Activated naive CD8-positive, alpha-beta T cell treated with anti-CD3 and anti-CD28 coated beads, Interleukin-2, amount 10 ng/mL, durations not matched to agents 7 days and 5 days (primary cell): ENCODE measurements at places on chromosomes 11 and 22.

DNA sequence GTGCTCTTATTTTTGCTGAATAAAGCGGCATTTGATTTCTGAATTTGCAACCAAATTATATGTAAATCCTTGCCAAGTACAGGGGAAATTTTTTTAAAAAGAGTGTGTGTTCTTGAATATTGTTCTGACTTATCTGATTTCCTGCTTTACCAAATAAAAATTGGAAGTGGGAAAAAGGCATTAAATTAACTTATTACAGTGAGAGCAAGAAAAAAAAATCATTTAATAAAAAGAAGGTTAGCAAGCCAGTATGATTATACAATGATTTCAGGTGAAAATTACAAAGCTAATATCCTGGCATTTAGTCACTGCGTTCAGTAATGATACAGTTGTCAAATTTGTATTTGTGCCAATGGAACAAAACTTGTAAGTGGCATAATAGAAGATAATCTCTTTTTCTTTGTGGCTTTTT is 82.1 kb upstream of the PPARA start:
- DNase-seq, result no peak
- H3K27me3 ChIP-seq, result no peaks in the 10 kb centered on the region
- H3K4me3 ChIP-seq, result no peak overlapping the region
- H3K27ac ChIP-seq, result no peak overlapping the region
- peaks cover 18% of the 10 kb centered on the region for H3K4me1 ChIP-seq

GRCh38 chr11:9601037-9601875 is 27.8 kb downstream of the WEE1 start:
- H3K4me3 ChIP-seq, result peak overlapping the region; percentile 74
- peaks cover 13% of the 10 kb centered on the region for H3K27me3 ChIP-seq
- DNase-seq, result peak; percentile 58
- H3K4me1 ChIP-seq, result peaks cover 28% of the 10 kb centered on the region

DNA sequence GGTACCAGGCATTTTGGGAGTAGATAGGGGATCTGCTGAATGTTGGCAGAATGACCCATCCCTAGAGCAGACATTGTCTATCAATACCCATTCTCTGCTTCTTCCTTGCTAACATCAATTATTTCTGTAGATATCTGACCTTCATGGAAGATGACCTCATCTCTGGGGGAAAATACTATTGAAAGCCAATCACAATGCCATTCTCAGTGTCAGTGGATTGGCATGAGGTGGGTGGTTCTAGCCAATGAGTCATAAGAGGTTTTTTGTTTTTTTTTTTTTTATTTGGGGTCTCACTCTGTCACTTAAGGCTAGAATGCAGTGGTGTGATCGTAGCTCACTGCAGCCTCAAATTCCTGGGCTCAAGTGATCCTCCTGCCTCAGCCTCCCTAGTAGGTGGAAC is 42.5 kb downstream of the SNX19 start:
- peaks cover 9% of the 10 kb centered on the region for H3K36me3 ChIP-seq
- H3K4me1 ChIP-seq, result no peaks in the 10 kb centered on the region
- no peak overlapping the region for H3K27ac ChIP-seq
- no peak overlapping the region for H3K4me3 ChIP-seq
- no peak for DNase-seq
- no peaks in the 10 kb centered on the region for H3K27me3 ChIP-seq

- H3K4me3 ChIP-seq, result no peak overlapping the region
- H3K27me3 ChIP-seq, result no peaks in the 10 kb centered on the region
- peaks cover 22% of the 10 kb centered on the region for H3K4me1 ChIP-seq
- peaks cover 3% of the 10 kb centered on the region for H3K36me3 ChIP-seq
- no peak for DNase-seq
- H3K27ac ChIP-seq, result no peak overlapping the region
Observed at GRCh38 chr11:44600839-44601383, 35.4 kb downstream of the CD82 start.

DNA sequence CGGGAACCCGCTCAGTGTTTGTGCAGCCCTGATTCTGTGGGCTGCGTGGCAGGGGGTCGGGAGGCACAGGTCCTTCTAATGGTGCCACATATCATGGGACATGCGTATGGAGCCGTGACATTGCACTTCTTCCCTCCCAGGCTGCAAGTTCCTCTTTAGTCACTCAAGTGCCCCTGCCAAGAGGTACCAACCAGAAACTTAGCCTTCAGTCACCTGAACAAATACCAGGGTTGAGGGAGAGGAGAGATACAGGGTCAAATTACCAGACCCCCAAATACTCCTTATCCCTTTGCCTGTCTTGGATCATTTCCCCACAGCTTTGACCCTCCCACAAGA is 209.1 kb downstream of the BUD13 start:
- H3K4me3 ChIP-seq, result no peak overlapping the region
- H3K27me3 ChIP-seq, result no peaks in the 10 kb centered on the region
- no peak overlapping the region for H3K27ac ChIP-seq

DNA sequence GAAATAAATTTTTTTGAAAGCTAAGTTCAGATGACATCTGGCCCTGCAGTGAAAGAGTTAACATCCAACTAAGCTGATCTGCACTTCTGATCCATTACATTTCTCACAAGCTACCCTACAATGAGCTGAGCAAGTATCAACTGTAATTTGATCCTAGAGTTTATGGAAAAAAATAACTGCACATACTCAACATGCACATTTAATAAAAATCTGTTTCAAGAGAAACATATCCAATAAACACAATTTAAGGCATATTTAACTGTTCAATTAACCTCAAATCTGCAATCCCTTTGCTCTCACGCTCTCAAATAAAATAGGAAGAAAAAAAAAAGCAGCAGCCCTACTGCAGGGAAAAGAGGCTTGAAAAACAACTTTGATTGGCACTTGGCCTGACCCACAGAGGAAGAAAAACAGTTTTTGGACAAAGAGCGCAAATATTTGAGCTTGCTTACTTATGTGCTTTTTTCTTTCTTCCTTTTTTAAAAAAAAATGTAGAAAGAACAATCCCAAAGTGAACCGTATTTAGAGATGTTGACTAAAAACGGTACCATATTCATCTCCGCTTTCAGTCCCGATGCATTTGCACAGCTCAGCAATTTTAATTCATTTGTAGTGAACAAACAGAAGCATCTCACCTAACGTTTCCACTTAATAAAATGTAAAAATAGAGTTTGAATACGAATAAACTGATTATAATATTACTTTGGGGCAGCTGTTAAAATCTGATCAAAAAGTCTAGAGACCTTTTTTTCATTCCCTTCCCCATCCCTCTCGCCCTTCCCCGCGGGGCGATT is 1.6 kb downstream of the SESN3 start:
- H3K27me3 ChIP-seq, result peaks cover 3% of the 10 kb centered on the region
- H3K4me1 ChIP-seq, result peaks cover 30% of the 10 kb centered on the region
- H3K4me3 ChIP-seq, result no peak overlapping the region
- DNase-seq, result no peak

- no peak overlapping the region for H3K4me3 ChIP-seq
- peaks cover 26% of the 10 kb centered on the region for H3K27me3 ChIP-seq
- H3K4me1 ChIP-seq, result no peaks in the 10 kb centered on the region
- H3K27ac ChIP-seq, result no peak overlapping the region
Observed at GRCh38 chr11:94705891-94706615, 62.1 kb upstream of the AMOTL1 start.

DNA sequence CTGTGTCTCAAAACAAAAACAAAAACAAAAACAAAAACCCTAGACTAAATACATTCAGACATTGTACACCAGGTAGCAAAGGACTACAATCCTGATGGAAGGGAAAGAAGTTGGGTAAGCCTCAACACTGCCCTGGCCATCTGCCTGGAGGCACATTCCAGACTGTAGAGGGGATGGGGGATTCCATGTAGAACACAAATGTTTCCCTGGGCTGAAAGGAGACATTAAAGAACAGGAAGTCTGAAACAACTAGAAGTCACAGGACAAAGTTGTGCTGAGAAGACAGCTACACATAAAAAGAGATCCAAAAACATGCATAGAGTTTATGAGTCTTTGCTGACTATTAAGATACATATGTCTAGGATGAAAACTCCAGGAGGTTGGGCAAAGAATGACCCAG is 83.9 kb downstream of the RRAS2 start:
- no peak overlapping the region for H3K4me3 ChIP-seq
- peaks cover 46% of the 10 kb centered on the region for H3K36me3 ChIP-seq
- peak overlapping the region; percentile 17 for H3K27ac ChIP-seq
- H3K27me3 ChIP-seq, result no peaks in the 10 kb centered on the region
- no peak for DNase-seq
- peaks cover 34% of the 10 kb centered on the region for H3K4me1 ChIP-seq

- peaks cover 88% of the 10 kb centered on the region for H3K36me3 ChIP-seq
- no peak overlapping the region for H3K27ac ChIP-seq
- H3K4me3 ChIP-seq, result no peak overlapping the region
- DNase-seq, result no peak
- no peaks in the 10 kb centered on the region for H3K4me1 ChIP-seq
- no peaks in the 10 kb centered on the region for H3K27me3 ChIP-seq
Observed at GRCh38 chr11:74871037-74871436, 77.9 kb downstream of the XRRA1 start.

GRCh38 chr11:117535201-117535849 is 207.7 kb downstream of the CEP164 start:
- H3K4me1 ChIP-seq, result no peaks in the 10 kb centered on the region
- no peak overlapping the region for H3K27ac ChIP-seq
- DNase-seq, result no peak
- no peak overlapping the region for H3K4me3 ChIP-seq
- H3K36me3 ChIP-seq, result no peaks in the 10 kb centered on the region

DNA sequence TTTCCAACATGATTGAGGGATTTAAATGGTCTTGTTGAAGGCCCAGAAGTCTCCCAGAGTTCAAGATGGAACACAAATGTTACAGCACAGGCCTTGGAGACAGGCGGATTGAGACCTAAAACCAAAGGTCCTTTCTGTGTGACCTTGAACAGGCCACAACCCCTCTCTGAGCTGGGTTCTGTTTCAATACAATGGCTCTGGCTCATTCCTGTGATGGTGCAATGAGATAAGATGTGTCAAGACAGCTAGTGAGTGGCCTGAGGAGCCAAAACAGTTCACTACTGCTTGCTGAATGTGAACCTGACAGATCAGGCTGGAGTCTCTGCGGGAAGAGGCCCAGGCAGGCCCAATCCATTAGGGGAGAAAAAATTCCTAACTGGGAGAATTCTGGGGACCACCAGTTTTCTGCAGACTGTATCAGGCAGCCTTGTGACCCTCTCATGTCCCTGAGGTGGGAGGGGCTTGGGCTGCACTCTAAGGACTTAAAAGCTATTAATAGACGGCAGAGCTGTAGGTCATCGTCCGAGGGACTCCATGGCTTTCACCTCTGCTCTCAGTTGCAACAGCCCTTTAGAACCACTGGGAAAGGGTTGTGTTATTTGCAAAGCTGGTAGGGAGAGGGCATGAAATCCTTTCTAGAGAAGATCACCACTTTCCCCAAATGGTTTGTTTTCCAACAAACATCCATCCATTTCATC is 126.1 kb upstream of the TEAD1 start:
- no peak overlapping the region for H3K4me3 ChIP-seq
- H3K27me3 ChIP-seq, result peaks cover 9% of the 10 kb centered on the region
- no peak for DNase-seq
- H3K27ac ChIP-seq, result no peak overlapping the region

DNA sequence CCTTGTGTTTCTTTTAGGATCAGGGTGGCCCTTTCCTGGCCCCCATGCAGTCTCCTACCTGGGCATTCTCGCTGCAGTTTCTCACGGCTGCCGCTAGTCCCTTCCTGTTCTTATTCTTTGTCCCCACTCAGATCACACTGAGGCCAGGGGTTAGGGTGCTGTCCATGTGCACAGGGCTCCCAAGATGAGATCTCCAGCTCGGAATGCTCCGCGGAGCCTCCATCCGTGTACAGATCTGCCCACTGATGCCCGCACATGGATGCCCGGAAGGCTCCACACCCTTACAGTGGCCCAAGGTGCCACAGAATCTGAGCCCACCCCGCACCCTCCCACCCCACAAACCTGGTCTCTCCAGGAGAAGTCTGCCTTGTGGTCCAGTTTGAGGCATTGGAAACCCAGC is 457.3 kb downstream of the TBC1D22A start:
- no peaks in the 10 kb centered on the region for H3K4me1 ChIP-seq
- no peak for DNase-seq
- H3K27ac ChIP-seq, result no peak overlapping the region
- no peak overlapping the region for H3K4me3 ChIP-seq
- no peaks in the 10 kb centered on the region for H3K27me3 ChIP-seq
- no peaks in the 10 kb centered on the region for H3K36me3 ChIP-seq

GRCh38 chr22:42500161-42500835 is 19.3 kb downstream of the RRP7A start:
- H3K4me3 ChIP-seq, result peak overlapping the region; percentile 70
- DNase-seq, result peak; percentile 88
- peaks cover 1% of the 10 kb centered on the region for H3K36me3 ChIP-seq
- H3K27me3 ChIP-seq, result peaks cover 6% of the 10 kb centered on the region

DNA sequence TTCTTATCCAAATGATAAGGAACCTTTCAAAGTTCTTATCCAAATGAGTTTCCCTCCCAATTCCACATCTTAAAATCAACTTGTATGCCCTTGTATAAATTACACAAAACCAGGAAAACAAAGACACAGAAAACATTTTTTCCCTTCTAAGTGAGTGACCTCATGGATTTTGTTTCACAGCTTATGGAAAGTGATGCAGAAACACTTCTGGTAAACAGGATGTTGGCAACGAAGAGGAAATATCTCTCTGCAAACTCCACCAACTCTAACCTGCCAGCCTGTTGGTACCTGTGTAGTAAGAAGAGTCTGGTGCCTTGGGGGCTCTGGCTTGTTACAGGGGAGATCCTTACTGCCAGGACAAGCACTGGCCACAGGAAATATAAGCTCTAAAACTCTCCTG is 57.0 kb downstream of the CELSR1 start:
- DNase-seq, result no peak
- peaks cover 17% of the 10 kb centered on the region for H3K4me1 ChIP-seq
- H3K36me3 ChIP-seq, result no peaks in the 10 kb centered on the region
- peaks cover 15% of the 10 kb centered on the region for H3K27me3 ChIP-seq
- H3K4me3 ChIP-seq, result no peak overlapping the region
- no peak overlapping the region for H3K27ac ChIP-seq

- no peak for DNase-seq
- no peak overlapping the region for H3K27ac ChIP-seq
Observed at GRCh38 chr11:96008161-96008720, 84.3 kb upstream of the MTMR2 start.

- H3K4me1 ChIP-seq, result no peaks in the 10 kb centered on the region
- no peaks in the 10 kb centered on the region for H3K36me3 ChIP-seq
- no peak for DNase-seq
- H3K4me3 ChIP-seq, result no peak overlapping the region
- no peak overlapping the region for H3K27ac ChIP-seq
- H3K27me3 ChIP-seq, result peaks cover 6% of the 10 kb centered on the region
Observed at GRCh38 chr11:126968915-126969314, 31.7 kb downstream of the KIRREL3 start.

DNA sequence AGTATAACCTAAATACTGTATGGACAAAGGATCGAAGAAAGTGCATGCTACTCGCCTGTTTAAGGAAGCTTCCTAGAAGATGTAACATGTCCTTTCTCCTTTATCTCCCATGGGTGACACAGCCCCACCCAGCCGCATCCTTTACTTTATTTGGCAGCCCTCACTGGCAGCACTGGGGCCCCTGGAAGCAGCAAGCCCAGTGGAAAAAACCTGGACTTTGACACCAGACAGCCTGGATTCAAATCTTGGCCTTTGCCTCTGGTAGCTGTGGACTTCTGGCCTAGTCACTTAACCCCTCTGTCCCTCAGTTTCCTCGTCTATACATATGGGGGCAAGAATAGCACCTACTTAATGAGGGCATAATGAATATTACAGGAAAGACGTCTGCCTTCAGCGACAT is 67.1 kb downstream of the MYEOV start:
- H3K27me3 ChIP-seq, result peaks cover 10% of the 10 kb centered on the region
- peak; percentile 4 for DNase-seq
- H3K4me3 ChIP-seq, result no peak overlapping the region
- no peaks in the 10 kb centered on the region for H3K4me1 ChIP-seq
- H3K27ac ChIP-seq, result no peak overlapping the region
